ENCODE measurements at places on chromosomes 16 and 17. TPM values are rescaled to one million over a fixed set of nuclear protein-coding genes. Genes with fewer than 3 reads are reported as not detected.
A peak's percentile ranks its signal among the peaks of the same experiment; 100 is the strongest.

GRCh38 chr16:50731130-50731988 lies 10.5 kb upstream of the CYLD start:
- DNase-seq = peak; percentile 36
- H3K36me3 ChIP-seq = peaks cover 33% of the 10 kb centered on the region
- no peaks in the 10 kb centered on the region for H3K27me3 ChIP-seq
- peaks cover 34% of the 10 kb centered on the region for H3K4me1 ChIP-seq
- no peak overlapping the region for H3K4me3 ChIP-seq
- H3K27ac ChIP-seq = peak overlapping the region; percentile 77

- no peak overlapping the region for H3K27ac ChIP-seq
- H3K36me3 ChIP-seq = no peaks in the 10 kb centered on the region
- peaks cover 12% of the 10 kb centered on the region for H3K27me3 ChIP-seq
- no peaks in the 10 kb centered on the region for H3K4me1 ChIP-seq
- H3K4me3 ChIP-seq = no peak overlapping the region
These were observed 25.1 kb downstream of the TBX4 start for GRCh38 chr17:61477204-61477834.

Gene NPIPA1
- total RNA-seq = 76.8 TPM

DNA sequence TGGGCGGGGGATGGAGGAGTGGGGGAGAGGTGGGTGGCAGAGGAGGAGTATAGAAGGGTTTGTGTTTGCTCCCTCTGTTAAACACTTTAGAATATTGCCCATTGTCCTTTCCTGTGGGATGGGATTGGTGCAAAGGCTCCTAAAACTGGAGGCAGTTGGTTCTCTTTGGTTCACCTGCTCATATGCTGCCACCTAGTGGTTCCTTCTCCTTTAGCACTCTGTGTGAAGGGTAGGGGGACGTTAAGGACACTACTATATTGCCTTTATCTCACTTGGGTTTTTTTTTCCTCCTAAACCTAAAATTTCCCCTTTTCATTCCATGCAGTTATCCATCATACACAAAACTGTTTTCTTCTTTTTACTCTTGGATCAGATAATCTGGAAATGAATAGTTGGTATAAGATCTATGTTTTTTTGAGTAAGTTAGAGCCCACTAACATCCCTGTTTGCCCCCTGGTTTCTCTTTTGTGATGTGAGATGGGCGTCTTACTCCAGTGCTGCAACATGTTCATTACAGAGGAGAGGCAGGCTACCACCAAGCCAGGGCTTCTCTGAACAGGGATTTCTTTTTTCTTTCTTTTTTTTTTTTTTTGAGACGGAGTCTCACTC lies 23.8 kb downstream of the SNX11 start:
- no peak overlapping the region for H3K4me3 ChIP-seq
- no peaks in the 10 kb centered on the region for H3K4me1 ChIP-seq
- no peak overlapping the region for H3K27ac ChIP-seq
- no peaks in the 10 kb centered on the region for H3K27me3 ChIP-seq

Gene MYH8
- total RNA-seq = not detected

DNA sequence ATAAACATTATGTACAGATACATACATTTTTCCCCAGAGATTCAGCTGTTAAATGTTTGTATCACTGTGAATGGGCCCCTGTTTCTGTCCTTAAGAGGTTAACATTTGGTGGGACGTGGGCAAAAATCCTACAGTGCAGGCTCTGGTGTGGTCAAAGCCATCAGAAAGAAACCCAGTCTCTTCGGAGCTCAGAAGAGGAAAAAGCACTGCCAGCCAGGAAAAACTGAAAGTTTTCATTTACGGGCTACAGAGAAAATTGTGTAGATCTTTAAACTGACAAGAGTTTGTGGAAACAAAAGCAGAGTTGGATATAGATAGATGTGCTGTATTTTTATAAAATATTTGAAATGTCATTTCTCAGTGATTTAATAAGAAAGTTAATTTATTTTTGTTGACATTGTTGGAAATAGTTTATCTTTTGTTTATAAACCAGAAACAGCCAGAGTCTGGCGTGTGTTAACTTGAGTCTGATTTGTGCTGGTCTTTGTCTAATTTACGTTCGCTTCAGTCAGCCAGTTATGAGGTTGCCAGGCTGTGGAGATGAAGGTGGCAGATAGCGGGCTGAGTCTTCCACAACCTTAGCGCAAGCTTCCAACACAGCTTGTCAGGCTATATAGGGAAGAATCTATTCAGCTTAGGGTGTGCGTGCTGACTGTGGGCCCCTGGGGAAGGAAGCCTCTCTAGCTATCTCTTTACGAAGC lies 9.5 kb upstream of the TEKT3 start:
- no peak overlapping the region for H3K4me3 ChIP-seq
- DNase-seq = no peak
- no peaks in the 10 kb centered on the region for H3K36me3 ChIP-seq
